ENCODE measurements at places on chromosomes 3 and 15.

DNA sequence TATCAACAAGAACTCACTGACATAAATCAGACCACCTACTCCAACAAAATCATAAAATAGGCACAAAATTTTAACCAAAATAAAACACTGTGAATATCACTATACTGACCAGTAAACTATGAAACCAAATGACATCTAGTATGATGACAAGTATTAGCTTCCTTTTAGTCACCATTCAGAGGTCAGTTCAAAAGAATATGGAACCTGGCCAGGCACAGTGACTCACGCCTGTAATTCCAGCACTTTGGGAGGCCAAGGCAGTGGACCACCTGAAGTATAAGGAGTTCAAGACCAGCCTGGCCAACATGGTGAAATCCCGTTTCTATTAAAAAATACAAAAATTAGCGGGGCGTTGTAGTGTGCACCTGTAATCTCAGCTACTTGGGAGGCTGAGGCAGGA, 65.8 kb downstream of the SMARCC1 start:
- DNase-seq: no peak

GRCh38 chr3:52245322-52246263, at the start of gene PPM1M:
TSS of gene PPM1M (plus strand) at chr3:52245759. CDS start at chr3:52245825, 66 bp downstream.
- peak; percentile 73 for DNase-seq

GRCh38 chr3:2927259-2927658, 182.9 kb downstream of the IL5RA start:
- no peak for DNase-seq

DNA sequence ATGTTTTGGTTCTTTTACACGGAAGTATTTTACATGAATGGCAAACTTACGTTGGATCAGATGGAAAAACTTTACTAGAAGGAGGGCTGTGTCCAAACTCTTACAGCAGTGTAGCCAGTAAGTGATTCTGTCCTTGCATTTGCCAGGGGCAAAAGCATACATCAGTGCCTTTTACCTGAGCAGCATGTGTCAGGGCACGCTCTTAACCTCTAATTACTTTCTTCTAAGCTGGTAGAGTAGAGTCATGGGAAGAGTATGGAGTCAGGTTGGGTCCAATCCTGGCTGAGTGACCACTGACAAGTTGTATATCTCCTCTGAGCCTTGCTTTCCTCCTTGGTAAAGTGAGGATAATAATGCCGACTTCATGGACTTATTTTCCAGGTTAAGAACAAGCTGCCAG, 47.1 kb downstream of the RYR3 start:
- DNase-seq: no peak

GRCh38 chr15:20355256-20355868, 186.2 kb downstream of the GOLGA6L6 start:
- DNase-seq: peak; percentile 9

GRCh38 chr15:67110958-67111864, 45.8 kb downstream of the SMAD3 start:
- DNase-seq: no peak

- DNase-seq: no peak
Observed at GRCh38 chr15:34914317-34914716, 55.2 kb downstream of the AQR start.

DNA sequence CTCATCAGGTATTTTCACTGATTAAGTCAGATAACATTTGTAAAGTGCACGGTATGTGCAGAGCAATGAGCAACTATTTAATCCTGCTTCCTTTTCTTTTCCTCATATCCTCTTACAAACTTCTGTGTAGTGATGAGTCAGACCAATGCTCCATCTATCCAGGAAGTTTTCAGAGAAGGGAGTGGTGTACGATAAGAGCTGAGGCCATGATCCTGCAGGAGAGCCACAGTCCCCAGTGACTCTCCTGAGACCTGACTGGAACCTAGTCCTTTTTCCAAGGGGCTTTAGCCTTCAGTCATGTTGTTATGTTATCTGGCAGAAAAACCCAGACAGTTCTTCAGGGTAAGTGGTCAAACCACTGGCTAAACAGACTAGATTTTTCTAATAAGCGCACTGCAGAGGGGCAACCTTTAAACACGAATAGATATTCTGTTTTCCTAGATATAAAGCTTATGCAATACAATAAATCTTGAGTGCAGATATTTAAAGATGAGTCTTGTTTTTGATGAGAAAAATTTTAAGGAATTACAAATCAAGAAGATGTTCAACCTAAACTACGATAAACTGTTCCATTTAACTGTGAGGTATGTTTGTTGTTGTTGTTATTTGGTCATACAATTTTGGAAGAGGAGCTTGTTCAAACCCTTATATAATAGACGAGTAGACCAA, 110.5 kb upstream of the RAP2B start:
- DNase-seq: no peak

DNA sequence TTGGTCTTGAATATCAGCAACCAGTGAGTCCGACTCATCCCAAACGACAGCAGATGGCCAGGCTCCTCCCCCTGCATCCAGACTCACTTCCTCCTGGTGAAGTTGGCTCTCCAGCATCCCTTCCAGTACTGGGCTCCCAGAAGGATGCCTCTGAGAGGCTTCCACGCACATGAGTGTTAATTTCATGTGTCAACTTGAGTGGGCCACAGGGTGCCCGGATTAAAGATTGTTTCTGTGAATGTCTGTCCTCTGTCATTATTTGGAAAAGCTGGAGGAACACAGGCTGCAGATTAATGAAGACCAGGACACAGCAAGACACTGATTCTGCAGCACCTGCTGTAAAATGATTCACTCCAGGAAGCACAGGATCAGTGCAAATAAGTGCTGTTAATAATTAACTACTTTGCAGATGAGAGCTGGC, 99.8 kb downstream of the ATP10A start:
- DNase-seq: no peak

DNA sequence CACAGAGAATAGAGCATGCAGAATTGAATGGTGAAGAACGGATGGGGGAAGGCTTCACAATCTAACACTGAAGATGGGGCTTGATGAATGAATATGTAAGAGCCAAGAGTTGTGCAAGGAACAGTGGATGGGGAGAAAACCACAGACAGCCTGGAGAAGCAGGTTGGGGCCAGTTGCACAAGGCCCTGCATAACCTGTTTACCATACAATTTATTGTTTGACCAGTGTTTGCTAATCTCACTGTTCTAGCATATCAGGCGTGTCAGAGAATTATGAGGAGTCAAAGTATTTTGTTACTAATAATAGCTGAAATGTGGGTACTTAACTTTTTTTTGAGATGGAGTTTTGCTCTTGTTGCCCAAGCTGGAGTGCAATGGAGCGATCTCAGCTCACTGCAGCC, 36.4 kb downstream of the LINS1 start:
- no peak for DNase-seq
